Cerebellar nuclear complex (tissue), 1 donor: ENCODE measurements at places on chromosomes 1 and 21.

DNA sequence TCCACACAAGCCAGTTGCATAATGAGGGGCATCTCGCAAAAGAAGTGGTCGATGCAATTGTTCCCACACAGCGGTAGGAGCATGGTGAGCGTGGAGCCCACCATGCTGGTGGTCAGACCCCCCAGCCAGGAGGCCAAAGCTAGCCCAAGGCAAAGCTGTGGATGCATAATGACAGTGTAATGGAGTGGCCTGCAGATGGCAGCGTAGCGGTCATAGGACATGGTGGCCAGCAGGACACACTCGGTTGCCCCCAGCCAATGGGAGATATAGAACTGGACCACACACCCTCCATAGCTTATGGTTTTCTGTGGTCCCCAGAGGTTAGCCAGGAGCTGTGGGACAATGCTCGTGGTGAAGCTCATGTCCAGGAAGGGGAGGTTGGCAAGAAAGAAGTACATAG, 4.3 kb downstream of the OR2C3 start:
- no peak for DNase-seq

GRCh38 chr1:25594971-25595370, 21.6 kb upstream of the MAN1C1 start:
- DNase-seq: no peak

GRCh38 chr1:223639331-223639749, 26.2 kb downstream of the CAPN8 start:
- DNase-seq: no peak

GRCh38 chr21:27566521-27566920, 599.6 kb upstream of the ADAMTS5 start:
- DNase-seq: no peak

- DNase-seq: no peak
Observed at GRCh38 chr1:16126160-16126559, 29.7 kb downstream of the EPHA2 start.

GRCh38 chr1:88075813-88076212, 608.3 kb upstream of the PKN2 start:
- no peak for DNase-seq

DNA sequence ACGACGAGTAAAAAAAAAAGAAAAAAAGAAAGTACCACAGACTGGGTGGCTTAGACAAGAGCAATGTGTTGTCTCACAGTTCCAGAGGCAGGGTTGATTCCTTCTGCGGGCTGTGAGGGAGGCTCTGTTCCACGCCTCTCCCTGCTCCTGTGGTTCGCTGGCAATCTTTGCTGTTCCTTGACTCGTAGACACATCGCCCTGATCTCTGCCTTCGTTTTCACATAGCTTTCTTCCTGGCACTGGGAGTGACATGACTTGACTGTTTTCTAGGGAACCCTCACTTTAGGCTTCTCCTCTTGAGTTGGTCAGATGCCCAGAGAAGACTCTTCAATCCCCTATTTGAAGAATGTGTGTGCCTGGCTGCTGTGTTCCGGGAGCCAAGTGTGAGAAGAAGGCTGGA, 133.6 kb downstream of the TM2D1 start:
- DNase-seq: no peak

DNA sequence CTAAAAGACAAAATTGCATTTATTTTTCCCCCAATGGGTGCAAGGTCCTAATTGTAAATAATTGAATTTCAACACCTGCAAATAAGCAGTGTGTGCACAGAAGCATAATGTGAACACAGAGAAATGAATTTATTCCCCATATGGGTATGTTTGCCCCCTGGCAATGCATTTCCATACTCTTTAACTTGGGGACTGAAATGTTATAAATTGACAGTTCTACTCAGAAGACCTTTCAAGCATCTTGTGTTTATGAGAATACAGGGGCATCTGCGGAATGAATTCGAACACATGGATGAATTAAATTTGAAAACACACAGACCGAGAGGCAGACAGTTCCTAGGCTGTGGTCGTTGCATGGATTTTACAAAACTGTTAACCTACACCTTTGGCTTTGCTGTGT, 3.5 kb downstream of the PBX1 start:
- DNase-seq: no peak

- DNase-seq: no peak
Observed at GRCh38 chr1:111747282-111747734, 8.1 kb upstream of the INKA2 start.

GRCh38 chr1:198042168-198042567, 114.6 kb upstream of the NEK7 start:
- DNase-seq: no peak

DNA sequence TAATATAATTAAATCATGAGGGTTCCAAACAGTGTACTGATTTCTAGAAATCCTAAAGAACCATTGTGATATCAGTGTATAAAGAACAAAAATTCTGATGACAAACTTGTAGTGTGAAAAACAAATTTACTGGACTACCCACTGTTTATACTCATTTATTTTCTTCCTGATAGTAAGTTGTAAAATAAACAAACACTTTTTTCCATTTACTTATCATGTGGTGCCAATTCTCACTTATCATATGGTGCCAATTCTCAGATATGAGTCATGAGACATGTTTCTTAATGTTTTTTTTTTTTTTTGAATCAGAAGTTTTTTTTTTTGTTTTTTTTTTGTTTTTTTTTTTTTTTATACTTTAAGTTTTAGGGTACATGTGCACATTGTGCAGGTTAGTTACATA, 137.7 kb downstream of the LEPR start:
- no peak for DNase-seq
